ENCODE measurements at places on chromosomes 12 and 14.
A peak's percentile ranks its signal among the peaks of the same experiment; 100 is the strongest.

- no peak for DNase-seq
These were observed 480.9 kb upstream of the TMEM132C start for GRCh38 chr12:127785986-127786590.

DNA sequence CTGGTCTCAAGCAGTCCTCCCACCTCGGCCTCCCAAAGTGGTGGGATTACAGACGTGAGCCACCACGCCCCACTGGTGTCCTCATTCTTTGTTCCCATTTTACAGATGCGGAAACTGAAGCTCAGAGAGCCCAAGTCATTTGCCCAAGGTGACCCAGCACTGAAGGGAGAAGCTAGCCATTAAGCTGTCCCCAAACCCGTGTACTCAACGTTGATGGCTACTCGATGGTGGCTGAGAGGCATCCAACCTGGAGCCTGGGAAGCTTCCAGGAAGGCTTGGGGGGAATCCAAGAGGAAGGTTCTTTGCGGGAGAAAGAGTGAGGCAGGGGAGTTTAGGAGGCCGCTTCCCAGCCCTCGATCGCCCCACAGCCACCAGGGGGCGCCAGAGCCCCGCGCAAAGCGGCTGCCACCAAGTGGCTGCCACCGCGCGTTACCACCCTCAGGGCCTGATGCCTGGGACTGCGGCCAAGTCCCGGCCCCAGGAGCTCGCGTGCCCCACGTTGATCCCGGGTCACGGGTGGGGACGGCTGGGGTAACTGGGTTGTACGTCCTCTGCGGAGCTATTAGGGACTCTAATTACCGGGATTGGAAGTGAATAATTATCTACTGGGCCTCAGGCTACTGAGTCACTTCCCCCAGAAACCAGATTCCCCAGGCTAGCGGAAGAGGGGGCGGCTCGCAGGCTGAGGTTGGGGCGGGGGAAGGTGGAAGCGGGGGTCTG, 8.8 kb upstream of the SH2B3 start:
- DNase-seq = peak; percentile 78

GRCh38 chr14:54901380-54902142, 1.1 kb downstream of the GCH1 start:
- DNase-seq = no peak

GRCh38 chr12:110537605-110538409, 35.7 kb downstream of the RAD9B start:
- DNase-seq = no peak

- no peak for DNase-seq
These were observed 38.7 kb downstream of the TUNAR start for GRCh38 chr14:95915330-95915729.

GRCh38 chr14:100474196-100474595, 113.0 kb downstream of the BEGAIN start:
- DNase-seq = no peak

- DNase-seq = no peak
These were observed 3.2 kb upstream of the ITPR2 start for GRCh38 chr12:26836201-26836600.

DNA sequence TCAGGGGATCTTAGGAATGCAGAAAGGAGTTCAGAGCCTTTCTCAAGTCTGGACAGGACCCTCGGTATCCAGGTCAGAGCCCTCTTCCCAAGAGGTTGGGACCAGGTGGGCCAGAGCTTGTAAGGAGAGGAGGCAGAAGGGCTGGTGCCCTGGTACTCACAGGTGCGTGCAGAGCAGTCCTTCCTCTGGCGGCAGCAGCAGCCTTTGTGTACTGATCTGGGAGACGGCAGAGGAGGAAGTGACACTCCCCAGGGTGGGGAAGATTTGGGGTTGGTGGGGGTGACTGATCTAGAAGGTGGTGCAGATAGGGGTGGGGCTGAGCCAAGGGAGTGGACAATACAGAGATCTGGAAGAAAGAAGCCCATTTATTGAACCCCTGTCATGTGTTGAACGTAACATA, at the start of gene ITGB7:
TSS of gene ITGB7 (minus strand) at position 210 of the 400 bp plus-strand sequence. CDS start 6,808 bp downstream, outside the sequence.
- DNase-seq = peak; percentile 68

DNA sequence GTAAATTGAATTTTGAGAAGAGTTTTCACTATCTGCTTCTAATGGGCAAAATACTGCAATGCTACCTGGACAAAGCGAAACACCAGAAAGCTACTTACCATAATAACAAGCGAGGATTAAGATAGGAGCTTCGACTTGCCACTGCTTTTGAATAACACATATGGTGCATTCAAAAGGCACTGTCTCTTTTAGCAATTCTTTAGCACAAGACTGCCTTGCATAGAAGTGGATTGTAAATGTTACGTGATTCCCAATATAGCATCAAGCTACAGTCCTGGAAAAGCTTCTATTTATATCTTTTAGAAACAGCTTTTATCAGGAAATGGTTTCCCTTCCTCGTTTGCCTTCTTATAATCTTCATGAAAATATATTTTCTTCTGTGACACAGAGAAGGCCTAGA, 258.7 kb upstream of the PDE3A start:
- no peak for DNase-seq

DNA sequence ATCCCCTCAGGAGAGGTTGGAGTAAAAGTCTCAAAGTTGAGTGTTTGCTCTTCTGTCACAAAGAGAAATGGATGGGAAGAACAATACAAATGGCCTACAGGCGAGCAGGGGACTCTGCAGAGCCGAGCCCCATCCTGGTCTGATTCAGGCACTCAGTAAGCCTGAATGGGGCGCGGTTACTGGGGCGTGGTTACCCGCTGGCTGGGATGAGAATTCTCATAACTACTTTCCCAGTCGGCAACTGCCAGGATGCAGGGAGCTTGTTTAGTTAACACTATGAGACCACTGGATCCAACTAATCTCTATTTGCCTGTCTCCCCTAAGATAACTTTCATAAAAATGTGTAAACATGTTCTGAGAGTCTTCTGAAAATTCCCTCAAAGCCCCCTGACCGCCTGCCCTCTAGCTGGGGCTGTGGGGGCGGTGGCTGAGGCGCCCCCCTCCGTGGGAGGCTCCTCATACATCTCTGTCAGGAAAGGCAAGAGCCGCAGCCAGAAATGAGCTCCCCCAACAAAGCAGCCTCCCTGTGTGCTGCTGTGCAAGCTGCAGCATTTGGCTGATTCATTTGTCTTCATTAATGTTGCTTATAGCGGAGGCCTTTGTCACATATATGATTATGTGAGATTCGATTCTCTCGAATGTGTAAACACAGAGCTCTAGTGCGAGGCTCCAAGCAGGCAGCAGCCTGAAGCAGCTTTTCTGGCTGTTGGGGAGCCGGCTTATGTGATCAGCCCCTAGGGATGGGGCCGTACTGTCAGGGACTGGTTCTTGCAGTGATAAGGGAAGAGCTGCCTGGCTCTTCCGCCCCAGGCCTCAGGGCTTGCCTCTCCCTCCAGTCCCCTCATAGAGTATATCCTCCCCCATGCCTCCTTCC, 126.1 kb upstream of the ARHGAP5 start:
- no peak for DNase-seq

DNA sequence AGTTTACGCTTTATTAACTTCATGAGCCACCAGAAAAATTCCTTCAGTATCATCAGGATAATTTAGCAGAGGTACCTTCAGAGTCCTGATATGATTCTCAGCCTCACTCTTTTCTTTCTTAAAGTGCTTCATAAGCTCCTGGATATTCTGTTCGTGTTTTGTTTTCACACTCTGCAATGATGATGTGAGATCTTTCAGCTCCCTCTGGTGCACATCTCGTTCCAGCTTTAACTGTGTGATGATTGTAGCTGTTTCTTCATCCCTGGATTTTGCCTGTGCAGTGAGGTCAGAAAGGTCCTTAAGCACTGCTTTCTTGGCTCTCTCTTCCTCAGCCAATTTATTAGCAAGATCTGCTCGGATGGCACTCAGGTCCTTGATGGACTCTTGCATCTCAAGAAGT, 156.7 kb downstream of the CEP128 start:
- no peak for DNase-seq

DNA sequence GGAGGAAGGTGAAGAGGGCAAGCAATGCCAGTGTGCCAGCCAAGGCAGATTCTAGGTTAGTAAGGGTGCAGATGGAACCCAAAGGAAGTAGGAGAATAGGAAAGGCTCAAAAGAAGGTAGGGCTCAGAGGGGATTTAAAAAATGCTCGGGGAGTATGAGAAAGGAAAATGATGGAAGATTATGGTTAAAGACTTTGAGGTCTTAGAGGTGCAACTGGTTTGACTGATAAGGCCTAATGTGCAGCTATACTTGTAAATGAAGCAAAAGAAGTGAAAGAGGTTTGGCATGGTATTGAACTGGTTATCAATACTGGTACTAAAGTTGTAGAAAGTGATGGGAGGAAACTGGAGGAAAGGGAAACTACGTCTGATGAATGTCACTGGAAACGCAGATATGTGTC, 94.7 kb downstream of the RPS6KA5 start:
- no peak for DNase-seq

GRCh38 chr14:51185180-51185579, 54.9 kb upstream of the TMX1 start:
- no peak for DNase-seq

- no peak for DNase-seq
These were observed 37.1 kb upstream of the STON2 start for GRCh38 chr14:81437244-81437643.

DNA sequence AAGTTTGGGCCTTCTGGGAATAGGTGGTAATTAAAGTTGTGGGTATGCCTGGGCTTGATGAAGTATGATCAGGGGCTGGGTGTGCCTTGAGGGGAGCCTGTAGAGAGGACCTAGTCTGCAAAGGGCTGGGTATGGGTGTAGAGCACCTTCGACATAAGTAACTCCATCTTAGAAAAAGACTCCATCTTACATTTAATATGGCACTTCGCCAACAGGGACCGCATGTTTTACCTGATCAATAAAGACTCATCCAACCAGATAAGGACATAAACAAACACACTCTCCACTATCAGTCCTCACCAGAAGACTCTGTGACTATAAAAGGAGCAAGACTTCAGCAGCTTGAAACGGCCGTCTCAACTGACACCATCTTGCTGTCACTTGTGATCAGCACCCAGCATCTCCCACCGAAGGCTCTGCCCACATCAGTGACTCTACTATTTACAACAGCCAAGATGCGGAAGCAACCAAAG, 23.5 kb upstream of the GPR68 start:
- DNase-seq = no peak

DNA sequence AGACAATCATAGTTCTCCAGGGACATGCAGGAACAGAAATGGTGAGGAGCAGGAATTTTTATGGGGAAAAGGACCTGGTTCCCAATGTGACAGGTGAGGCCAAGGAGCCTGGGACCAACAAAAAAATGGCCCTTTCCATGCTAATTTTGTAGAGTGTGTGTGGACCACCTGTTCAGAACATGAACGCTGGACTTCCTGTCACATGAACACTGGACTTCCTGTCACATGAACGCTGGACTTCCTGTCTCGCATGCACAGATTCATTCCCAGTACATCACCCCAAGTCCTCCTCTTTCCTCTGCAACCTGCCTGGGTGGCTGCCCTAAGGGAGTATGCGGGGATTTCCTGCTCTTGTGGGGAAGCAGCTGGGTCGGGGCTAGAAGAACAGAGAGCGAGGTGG, 10.1 kb downstream of the FGF6 start:
- DNase-seq = no peak

GRCh38 chr12:92233346-92234015, 87.8 kb upstream of the BTG1 start:
- no peak for DNase-seq

DNA sequence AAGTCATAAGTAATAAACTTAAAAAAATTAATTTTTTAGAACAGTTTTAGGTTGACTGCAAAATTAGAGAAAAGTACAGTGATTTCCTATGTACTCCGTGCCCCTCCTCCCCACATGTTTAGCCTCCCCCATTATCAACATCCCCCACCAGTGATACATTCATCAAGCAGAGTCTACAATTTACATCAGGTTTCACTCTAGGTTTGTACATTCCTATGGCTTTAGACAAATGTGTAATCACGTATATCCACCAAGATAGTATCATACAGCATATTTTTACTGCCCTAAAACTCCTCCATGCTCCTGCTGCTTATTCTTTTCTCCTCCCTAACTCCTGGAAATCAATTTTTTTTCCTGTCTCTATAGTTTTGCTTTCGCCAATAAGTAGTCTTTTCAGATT, 438.7 kb downstream of the LRFN5 start:
- DNase-seq = no peak

DNA sequence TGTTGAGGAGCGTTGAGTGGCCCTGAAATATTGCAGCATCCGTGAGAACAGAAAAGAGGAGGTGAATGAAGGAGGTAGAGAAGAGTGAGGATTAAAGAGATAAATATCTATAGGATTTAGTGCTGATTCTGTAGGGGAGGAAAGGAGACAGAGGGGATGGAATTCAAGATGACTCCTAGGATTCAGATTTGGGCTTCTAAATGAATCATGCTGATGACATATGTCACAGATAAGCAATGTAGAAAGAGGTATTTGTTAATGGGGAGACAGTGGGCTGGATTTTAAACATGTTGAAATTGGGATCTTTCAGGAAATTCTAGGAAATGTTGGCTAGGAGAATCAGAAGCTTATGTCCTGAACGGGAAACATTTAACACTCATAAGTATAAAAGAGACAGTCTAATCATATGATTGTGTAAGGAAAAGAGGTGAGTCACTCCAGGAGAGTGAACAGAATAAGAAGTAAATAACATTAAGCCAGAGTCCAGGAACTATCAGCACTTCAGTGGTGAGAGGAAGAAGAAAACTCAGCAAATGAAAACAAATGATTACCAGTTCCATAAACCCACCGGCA, 58.1 kb upstream of the DIO2 start:
- no peak for DNase-seq

DNA sequence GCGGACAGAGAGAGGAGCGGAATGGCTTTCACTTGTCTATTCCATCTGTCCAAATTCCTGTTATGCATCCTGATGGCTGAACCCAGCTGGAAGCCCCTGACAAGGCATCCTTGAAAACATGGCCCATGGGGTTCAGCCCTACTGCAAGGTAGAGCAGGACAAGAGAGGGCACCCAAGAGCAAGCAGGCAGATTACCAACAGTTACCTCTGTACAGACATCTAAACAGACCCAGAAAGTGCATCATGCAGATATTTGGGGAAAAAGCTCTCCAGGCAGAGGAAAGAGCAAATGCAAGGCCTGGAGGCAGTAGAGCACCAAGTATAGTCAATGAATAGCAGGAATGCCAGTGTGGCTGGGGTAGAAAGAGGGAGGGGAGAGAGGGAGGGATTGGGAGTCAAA, 407.5 kb downstream of the PCNX1 start:
- DNase-seq = no peak

- DNase-seq = no peak
These were observed 6.7 kb downstream of the PAPOLA start for GRCh38 chr14:96508900-96509299.
